ENCODE measurements at places on chromosomes 7 and 10. TPM values are rescaled to one million over a fixed set of nuclear protein-coding genes. Genes with fewer than 3 reads are reported as not detected.

PDK4 gene
- 15.0 TPM for total RNA-seq

DBNL gene
- 103 TPM for total RNA-seq

FKBP6 gene
- total RNA-seq = not detected

APBB1IP gene
- not detected for total RNA-seq

CYP2C19 gene
- not detected for total RNA-seq

WIPF3 gene
- 0.36 TPM for total RNA-seq

SPAG6 gene
- not detected for total RNA-seq

LBX1 gene
- not detected for total RNA-seq

DNAH11 gene
- total RNA-seq = not detected

TMEM225B gene
- not detected for total RNA-seq

CDHR3 gene
- 12.0 TPM for total RNA-seq

PHYHIPL gene
- total RNA-seq = not detected

TLX1 gene
- not detected for total RNA-seq

AKR1E2 gene
- total RNA-seq = 6.5 TPM

BCCIP gene
- total RNA-seq = 63.2 TPM

ENTPD1 gene
- total RNA-seq = under 0.01 TPM

CPXM2 gene
- total RNA-seq = 4.7 TPM

ZNF853 gene
- total RNA-seq = 1.7 TPM

GNAI1 gene
- 19.6 TPM for total RNA-seq

COL17A1 gene
- 0.34 TPM for total RNA-seq

STYXL1 gene
- 24.4 TPM for total RNA-seq

Measured in melanocyte of skin (primary cell).